Posterior vena cava (tissue), 2 donors: ENCODE measurements at places on chromosomes 16 and 17.

- DNase-seq = no peak
These were observed 145.7 kb downstream of the RBFOX3 start for GRCh38 chr17:79465011-79465680.

DNA sequence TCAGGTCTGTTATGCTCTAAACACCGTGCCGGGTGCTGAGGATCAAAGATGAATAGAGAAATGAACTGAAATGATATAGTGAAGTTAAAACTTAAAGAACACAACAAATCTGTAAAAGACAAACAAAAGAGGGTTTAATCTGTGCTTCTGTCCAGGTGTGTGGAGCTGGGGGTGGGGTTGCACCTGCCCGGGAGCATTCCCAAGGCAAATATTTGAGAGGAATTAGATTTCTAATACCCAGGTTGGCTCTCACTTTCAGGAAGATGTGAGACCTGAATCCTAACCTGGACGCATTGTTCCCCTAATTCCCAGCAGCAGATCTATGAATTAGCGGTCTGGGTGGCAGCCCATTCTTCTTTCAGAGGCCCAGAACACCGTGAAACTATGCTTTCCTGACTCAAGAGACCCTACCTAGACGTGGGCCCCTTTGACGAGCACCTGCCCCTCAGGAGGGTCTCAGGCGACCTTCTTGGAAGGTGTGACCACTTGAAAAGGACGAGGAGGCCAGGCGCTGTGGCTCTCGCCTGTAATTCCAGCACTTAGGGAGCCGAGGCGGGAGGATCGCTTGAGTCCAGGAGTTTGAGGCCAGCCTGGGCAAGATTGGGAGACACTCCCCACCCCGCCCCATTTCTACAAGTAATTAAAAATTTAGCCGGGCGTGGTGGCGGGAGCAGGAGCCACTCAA, 677 bp upstream of the RANGRF start:
- no peak for DNase-seq

DNA sequence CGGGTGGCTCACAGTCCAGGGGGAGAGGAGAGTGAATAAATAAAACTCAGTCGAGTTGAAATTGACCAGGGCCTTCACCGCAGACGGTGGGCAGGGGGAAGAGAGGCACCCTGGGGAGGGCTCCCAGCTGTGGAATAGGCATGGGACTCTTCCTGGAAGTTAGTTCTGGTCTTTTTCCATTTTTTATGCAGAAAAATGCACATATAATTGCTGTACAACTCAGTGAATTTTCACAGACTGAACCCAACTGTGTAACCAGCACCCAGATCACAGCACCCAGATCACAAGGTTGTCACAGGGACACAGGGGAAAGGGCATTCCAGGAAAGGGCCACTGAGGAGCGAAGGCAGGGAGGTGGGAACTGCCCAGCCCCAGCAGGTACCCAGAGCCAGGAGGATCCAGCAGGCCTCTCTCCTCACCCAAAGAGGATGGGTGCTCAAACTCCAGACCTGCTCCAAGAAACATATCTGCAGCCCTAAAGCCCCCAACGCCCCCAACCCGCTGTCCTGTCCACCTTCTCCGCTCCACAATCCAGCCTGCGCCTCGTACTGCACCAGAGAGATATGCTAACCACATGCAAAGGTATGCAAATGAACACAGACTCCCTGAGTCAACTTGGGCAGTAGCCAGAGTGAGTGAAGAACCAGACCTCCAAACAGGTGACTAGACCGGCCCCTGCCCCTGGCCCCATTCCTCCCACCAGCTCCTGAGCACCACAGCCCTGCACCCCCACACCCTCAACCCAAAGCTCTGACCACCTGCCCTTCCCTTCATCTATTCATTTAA, 29.1 kb upstream of the EIF1 start:
- DNase-seq = no peak

- no peak for DNase-seq
These were observed 79.6 kb downstream of the BRIP1 start for GRCh38 chr17:61783556-61784304.

DNA sequence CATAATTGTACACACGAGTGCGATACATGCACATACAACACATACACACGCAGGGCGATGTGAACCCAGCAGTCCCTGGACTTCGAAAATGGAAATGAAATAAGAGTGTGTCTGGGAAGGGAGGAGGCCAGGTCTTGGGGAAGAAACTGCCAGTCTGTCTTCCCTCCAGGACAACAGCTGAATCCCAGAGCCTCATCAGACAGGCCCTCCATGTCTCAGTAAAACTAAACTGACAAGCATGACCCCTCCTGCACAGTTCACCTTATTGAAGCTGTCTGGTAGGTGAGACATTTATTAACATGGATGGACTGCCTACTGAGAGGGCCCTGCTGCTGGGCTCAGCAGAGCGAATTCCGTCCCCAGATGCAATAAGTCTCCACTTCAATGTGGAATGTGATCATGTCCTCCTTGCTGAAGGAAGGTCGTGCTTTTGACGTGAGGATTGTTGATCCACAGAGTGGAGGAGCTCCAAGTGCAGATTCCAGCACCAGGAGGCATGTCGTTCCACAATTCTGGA, 117.4 kb downstream of the SOX9 start:
- no peak for DNase-seq

DNA sequence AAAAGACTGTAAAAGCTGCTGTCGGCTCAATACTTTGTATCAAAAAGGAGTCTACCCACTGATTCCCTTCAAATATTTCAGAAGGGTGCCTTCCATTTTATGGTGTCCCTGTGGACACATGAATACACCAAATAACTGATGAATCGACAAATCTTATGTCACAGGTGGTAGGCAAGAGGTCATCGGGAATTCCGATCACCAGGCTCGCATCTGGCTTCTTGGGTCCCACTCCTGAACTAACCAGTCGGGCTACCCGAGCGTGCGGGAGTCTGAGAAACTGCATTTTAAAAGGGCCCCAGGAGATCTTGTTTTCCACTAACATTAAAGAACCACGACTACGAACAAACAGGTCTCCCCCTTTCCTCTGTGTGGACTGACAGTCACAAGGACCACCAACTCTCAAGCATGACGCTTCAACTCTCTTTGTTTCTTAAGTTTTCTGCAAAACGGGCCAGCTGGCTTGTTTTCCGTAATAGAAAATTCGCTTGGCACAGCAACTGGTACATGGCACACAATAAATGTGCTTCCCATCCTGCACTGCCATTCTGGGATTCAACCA, 873 bp downstream of the PSME3IP1 start:
- no peak for DNase-seq

- DNase-seq = peak; percentile 95
These were observed 95.6 kb upstream of the CDYL2 start for GRCh38 chr16:80899809-80900592.

DNA sequence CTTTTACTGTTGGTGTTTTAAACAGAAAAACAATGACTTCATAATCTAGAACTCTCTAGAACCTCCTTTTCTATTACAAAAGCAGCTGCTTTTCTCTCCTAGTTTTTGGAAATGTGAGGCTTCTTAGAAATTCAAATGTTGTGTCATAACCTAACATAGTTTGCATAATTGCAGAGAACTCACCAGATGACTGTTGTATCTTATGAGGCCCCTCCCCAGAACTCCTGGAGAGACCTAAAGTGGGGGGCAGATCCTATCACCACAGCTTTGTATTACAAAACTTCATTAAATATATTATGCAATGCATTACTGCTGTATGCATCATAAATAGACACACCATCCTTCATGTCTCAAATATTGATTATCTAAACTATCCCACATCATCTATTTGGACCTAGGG, 538.7 kb upstream of the HSBP1 start:
- DNase-seq = no peak

- no peak for DNase-seq
These were observed 153.3 kb downstream of the C16orf78 start for GRCh38 chr16:49526860-49527365.

GRCh38 chr16:27748868-27749546, 199.1 kb downstream of the KATNIP start:
- no peak for DNase-seq

DNA sequence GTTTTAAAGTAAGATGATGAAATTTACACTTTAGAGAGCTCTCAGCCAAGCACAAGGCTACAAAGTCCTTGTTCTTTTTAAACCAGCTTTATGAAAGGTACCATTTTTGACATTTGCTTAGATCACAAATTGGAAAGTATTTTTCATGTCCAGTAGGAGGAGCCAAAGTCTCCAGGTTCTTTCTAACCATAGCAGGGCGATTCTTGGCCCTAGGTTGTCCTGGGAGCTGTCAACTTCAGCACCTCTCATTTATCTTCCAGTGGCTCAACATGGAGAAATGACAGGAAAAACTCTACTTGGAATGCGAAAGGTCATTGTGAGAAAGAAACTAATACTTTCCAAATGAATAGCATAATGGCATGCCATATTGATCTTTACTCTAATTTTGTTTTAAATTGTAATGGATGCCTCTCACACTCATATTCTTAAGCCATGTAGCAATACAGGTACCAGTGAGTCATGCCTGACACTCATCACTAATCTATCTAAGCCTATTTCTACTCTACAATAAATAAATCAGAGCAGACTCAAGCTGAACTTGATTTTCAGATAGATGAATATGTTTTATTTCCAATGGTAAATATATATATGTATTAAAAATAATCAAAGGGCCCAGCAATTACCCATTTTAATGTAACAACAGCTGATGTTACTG, 919.1 kb upstream of the EEF2KMT start:
- DNase-seq = no peak

- no peak for DNase-seq
These were observed 32.4 kb downstream of the NDEL1 start for GRCh38 chr17:8468127-8468526.

DNA sequence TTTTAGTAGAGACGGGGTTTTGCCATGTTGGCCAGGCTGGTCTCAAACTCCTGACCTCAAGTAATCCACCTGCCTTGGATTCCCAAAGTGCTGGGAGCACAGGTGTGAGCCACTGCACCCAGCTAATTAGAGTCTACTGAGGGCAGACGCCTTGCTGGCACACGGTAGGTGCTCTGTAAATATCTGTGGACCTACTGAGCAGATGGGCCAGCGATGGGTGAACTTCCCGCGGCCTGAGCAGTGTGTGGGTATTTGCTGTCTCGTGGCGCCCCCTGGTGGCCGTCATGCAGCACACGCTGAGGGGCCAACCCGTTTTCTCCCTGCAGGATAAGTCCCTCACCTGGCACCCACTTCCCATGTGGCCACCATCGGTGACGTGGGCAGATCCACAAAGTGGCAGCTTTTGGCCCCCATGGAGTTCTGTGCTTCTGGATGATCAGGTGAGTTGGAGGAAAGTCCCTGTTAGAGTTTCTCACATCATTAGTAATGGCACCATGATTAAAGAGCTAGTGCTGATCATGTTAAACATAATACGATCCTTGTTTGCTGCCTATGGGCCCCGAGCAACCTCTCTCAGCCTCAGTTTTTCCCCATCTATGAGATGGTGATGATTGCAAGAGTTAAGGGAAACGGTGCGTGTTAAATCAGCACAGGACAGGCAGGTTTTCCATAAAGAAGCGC, 40.7 kb downstream of the ZDHHC7 start:
- peak; percentile 93 for DNase-seq

- no peak for DNase-seq
These were observed 30.1 kb downstream of the VAC14 start for GRCh38 chr16:70770626-70771552.

DNA sequence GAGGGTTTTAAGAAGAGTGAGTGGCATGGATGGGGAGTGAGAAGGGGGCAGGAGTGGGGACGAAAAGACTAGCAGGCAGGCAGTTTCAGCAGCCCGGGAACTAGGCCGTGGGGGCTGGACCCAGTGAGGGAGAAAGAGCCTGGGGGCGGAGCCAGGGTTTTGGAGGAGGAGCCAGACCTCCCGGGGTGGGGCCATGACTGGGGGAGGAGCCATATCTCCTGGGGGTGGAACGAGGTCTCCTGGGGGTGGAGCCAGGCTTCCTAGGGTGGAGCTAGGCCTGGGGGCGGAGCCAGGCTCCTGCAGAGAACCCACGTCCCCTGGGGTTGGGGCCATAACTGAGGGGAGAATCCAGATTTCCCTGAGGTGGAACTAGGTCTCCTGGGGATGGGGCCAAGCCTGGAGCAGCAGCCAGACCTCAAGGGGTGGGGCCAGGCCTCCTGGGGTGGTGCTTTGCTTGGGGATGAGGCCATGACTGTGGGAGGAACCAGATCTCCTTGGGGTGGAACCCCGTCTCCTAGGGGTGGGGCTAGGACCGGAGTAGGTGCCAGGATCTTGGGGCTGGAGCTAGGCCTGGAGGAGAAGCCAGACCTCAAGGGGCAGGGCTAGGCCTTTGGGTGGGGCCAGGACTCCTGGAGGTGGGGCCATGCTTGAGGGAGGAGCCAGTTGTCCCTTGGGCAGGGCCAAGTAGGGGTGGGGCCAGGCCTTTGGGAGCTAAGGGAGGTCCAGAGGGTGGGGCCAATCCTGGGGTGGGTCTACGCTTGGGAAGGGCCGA, 41.7 kb upstream of the JPH3 start:
- DNase-seq = peak; percentile 94

GRCh38 chr17:39970157-39970692, 7.4 kb downstream of the GSDMA start:
- no peak for DNase-seq

- DNase-seq = no peak
These were observed 120.9 kb upstream of the CPHXL start for GRCh38 chr16:75847172-75847571.

GRCh38 chr17:15366026-15366425, 24.6 kb upstream of the TEKT3 start:
- no peak for DNase-seq

- no peak for DNase-seq
These were observed 6.0 kb downstream of the SCN4A start for GRCh38 chr17:63966646-63967264.

- no peak for DNase-seq
These were observed 1063.3 kb upstream of the EEF2KMT start for GRCh38 chr16:6160871-6161270.

DNA sequence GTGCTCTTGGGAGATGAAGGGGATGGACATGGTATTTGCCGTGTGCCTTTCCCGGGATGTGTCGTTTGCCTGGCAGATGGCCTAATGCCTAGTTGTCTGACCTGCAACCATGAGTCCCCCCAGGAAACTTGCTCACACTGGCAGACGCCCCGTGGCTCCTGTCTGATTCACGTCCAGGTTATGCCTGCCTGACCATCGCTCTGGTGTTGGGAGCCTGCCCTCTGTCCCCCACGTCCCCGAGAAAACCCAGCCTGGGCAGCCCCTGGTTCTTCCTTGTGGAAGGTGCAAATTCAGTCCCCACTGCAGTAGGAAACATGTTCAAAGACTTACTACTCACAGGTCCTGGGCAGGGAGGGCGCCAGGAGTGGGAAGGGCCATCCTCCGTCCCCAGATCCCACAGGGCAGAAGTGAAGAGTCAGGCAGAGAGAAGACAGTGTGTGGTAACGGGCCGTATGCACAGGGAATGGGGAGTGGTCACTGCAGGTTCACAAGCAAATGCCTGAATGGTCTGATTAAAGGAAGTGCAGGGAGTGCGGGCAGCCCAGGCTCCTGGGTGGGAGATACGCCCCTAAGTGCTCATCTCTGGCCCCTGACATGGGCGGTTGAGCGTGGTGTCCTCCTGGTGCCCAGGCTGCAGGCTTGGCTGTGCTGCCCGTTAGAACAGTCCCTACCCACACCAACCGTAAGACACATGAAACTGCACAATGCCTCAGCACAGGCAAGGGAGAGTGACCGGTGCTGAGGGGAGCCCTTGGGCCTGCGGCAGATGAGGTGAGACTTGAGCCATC, 4.2 kb upstream of the SNAI3 start:
- DNase-seq = no peak
